ENCODE measurements at places on chromosomes 4 and X.

DNA sequence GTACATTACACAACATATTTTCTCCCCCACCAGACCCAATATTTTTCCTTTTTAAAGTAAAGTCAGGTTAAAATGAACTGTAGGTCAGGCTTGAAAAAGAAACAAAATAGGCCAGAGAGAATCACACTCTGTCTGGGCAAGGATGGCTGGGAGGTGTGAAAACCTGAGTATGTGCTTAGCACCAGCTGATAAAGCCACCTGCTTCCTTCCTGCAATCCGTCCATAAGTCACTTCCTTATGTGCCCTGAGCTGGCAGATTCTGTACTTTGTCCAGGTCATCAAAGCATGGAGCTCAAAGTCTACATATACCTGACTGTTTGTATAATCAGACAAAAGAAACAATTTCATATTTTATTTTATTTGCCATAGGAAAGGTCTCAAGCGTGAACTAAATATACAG is 37.7 kb downstream of the ANTXR2 start:
- no peak overlapping the region for H3K27ac ChIP-seq
- H3K36me3 ChIP-seq = peaks cover 4% of the 10 kb centered on the region
- no peak for DNase-seq
- H3K4me3 ChIP-seq = no peak overlapping the region
- no peaks in the 10 kb centered on the region for H3K4me1 ChIP-seq

- no peak for DNase-seq
- H3K27me3 ChIP-seq = no peaks in the 10 kb centered on the region
- H3K4me1 ChIP-seq = peaks cover 10% of the 10 kb centered on the region
These were observed 184.8 kb downstream of the GBA3 start for GRCh38 chr4:22877486-22878052.

- H3K27me3 ChIP-seq = no peaks in the 10 kb centered on the region
- no peak overlapping the region for H3K4me3 ChIP-seq
- peak overlapping the region; percentile 21 for H3K27ac ChIP-seq
- peaks cover 14% of the 10 kb centered on the region for H3K4me1 ChIP-seq
These were observed 927.2 kb downstream of the STPG2 start for GRCh38 chr4:97216046-97216445.

DNA sequence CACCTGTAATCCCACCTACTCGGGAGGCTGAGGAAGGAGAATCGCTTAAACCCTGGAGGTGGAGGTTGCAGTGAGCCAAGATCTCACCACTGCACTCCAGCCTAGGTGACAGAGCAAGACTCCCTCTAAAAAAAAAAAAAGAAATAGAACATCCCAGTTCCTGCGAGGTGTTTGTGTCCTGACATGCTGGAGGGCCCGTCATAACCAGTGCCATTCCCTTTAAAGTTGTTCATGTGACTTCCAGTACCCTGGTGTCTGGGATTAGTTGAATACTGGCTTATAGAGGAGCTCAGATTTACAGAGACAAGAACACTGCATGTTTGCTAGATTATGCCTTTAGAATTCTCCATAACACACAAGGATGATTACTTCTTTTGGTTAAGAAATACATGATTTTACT is 37.6 kb upstream of the TADA2B start:
- H3K27me3 ChIP-seq = no peaks in the 10 kb centered on the region
- no peak for DNase-seq
- H3K4me3 ChIP-seq = no peak overlapping the region

- no peaks in the 10 kb centered on the region for H3K36me3 ChIP-seq
- H3K27me3 ChIP-seq = peaks cover 3% of the 10 kb centered on the region
- H3K4me3 ChIP-seq = no peak overlapping the region
- no peak for DNase-seq
- H3K27ac ChIP-seq = no peak overlapping the region
- peaks cover 3% of the 10 kb centered on the region for H3K4me1 ChIP-seq
These were observed 10.2 kb upstream of the KIAA0232 start for GRCh38 chr4:6772223-6772928.

DNA sequence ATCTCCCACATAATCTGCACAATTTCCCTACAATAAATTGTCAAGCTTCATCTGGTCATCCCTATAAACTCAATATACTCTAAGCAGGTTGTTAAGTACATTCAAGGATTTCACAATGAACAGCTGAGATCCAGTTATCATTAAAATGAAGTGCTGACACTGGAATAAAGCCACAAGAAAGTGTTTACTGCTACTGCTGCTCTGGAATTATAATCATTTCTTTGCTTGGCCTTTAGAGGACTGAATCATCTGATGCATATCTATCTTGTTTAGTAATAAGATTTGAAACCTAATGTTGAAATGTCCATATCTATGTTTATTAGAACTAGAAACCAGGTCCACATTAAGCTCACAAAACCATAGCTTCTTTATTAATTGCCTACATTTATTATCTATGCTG is 338.6 kb upstream of the ZFP42 start:
- H3K4me1 ChIP-seq = no peaks in the 10 kb centered on the region
- no peaks in the 10 kb centered on the region for H3K36me3 ChIP-seq
- no peak for DNase-seq
- H3K4me3 ChIP-seq = no peak overlapping the region
- H3K27me3 ChIP-seq = no peaks in the 10 kb centered on the region

GRCh38 chrX:9352694-9353411 is 112.0 kb upstream of the TBL1X start:
- H3K27ac ChIP-seq = no peak overlapping the region
- no peaks in the 10 kb centered on the region for H3K27me3 ChIP-seq
- DNase-seq = no peak
- H3K4me3 ChIP-seq = no peak overlapping the region
- peaks cover 4% of the 10 kb centered on the region for H3K4me1 ChIP-seq

DNA sequence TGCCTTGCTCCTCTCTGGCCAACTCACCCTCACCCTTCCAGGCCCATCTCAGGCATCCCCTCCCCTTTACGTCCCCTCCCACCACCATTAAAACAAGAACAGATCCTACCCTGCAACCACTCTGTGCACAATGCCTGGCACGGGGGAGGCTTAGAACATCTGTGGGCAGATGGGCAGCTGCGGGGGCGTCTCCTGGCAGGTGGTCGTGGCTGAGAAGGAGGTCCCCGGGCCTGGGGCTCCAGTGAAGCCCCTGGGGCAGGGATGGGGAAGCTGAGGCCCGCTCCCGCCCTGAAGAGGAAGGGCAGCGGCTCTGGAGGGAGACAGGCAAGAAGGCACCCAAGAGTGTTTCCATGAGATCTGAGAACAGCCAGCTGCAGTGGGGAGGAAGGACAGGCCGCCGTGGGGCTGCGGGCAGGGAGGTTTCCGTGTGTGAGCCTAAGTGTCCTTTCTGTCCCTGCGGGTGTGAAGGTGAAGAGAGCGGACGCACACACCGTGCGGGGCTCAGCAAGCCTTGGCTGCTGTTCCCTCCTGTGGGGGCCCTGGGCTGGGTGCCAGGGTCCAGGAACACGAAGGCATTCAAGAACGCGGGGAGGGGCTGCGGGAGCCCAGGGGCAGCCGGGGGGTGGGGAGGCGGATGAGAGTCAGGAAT is 7.8 kb upstream of the TBC1D14 start:
- DNase-seq = no peak
- no peak overlapping the region for H3K27ac ChIP-seq
- H3K36me3 ChIP-seq = no peaks in the 10 kb centered on the region
- no peak overlapping the region for H3K4me3 ChIP-seq
- H3K27me3 ChIP-seq = peaks cover under 1% of the 10 kb centered on the region

DNA sequence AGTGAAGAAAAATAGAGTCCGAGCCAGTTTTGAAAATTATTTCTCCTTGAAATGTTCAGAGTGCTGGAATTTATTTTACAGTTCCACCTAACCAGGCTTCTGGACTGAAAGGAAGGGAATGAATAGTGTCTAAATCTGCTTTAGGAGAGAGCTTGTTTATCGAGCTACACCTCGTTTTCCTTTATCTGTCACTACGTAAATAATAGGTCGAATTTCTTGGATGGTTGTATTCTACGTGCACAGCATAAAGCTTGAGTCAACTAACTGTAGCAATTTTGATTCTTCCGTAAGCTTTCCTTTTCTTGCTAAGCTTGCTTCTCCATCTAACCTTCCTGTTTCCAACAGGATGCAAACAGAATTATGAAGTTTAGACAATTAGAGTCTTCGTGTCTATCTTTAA is 48.6 kb downstream of the ADGRL3 start:
- H3K27ac ChIP-seq = no peak overlapping the region
- DNase-seq = no peak
- peaks cover 10% of the 10 kb centered on the region for H3K4me1 ChIP-seq
- H3K27me3 ChIP-seq = no peaks in the 10 kb centered on the region

GRCh38 chrX:71184803-71185495 is 38.1 kb upstream of the GJB1 start:
- H3K36me3 ChIP-seq = no peaks in the 10 kb centered on the region
- no peaks in the 10 kb centered on the region for H3K27me3 ChIP-seq
- no peak for DNase-seq
- H3K4me3 ChIP-seq = no peak overlapping the region

DNA sequence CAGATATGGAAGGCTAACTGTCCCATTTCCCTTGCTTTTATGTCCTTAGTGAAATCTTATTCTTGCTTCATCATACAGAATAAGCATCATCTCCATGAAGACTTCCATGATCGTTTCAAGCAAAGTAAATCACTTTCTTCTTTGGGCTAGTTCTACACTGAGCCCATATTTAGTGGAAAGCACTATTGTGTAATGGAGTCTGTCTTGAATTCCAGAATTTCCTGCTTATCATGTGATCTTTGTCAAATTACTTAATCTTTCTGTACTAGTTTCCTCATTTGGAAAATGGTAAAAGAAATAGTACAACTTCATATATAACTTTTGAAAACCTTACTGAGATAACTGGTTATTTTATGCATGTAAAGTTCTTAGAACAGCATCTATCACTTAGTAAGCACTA is 7.6 kb downstream of the ANAPC10 start:
- H3K27me3 ChIP-seq = no peaks in the 10 kb centered on the region
- no peak overlapping the region for H3K4me3 ChIP-seq
- peaks cover 22% of the 10 kb centered on the region for H3K36me3 ChIP-seq
- DNase-seq = no peak

GRCh38 chrX:56727531-56727930 is 1.5 kb upstream of the NBDY start:
- H3K4me1 ChIP-seq = peaks cover 14% of the 10 kb centered on the region
- no peak overlapping the region for H3K27ac ChIP-seq
- peaks cover 1% of the 10 kb centered on the region for H3K36me3 ChIP-seq
- H3K27me3 ChIP-seq = no peaks in the 10 kb centered on the region

DNA sequence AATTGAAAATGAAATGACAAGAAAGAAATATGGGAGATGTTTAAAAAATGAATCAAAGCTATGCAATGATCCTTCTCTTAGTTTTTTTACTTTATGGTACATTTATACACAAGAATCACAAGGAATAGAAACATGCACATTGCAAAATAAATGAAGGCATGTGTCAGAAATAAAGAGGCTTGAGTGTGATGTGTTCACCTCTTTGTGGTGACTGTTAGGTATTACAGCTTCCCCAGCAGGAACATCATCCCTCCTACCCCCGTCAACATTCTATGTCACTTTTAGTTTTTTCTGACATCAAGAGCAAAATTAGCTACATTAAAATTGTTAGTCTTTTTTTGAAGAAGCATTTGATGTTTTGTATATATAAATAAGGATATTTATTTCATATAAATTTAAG is 214.8 kb downstream of the SLC4A4 start:
- no peak overlapping the region for H3K4me3 ChIP-seq
- DNase-seq = peak; percentile 13
- H3K27ac ChIP-seq = no peak overlapping the region
- no peaks in the 10 kb centered on the region for H3K27me3 ChIP-seq

DNA sequence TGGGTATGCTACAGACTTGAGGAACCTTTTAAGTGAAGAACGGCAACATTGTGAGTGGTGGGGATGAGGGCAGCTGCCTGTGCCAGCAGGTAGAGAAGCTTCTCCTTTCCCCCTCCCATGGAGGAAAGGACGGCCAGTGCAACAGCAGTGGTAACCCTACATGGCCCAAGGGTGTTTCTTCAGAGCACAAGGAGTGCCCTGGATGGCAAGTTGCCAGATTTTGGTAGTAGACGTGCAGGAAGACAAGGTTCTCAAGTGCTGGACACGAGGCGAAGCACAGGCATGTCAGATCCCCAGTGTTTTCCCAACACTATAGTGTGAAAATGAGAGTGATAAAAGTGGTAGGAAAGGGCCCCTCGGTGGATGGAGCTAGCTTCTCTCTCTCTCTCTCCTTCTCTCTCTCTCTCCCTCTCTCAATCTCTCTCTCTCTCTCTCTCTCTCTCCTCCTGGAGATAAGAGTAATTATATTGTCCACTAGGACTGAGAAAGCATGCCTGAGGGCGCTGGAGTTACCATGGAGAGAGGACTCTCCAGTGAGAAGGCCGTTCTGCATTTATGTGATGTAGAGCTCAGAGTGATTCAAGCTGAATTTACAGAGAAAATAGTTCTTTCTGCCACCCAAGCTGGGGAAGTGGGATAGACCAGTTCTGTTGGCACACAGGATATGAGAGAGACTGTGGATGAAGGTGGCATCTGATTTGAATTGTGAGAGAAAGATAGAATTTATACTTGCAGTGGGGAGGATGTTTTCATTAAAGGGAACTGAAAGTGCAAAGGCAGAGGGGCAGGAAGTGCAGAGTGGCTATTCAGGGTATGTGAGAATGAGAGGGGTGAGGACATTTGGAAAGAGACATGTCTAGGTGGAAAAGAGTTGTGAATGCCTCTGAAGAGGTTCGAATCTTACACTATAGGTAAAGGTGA is 25.7 kb upstream of the TRPC3 start:
- H3K36me3 ChIP-seq = no peaks in the 10 kb centered on the region
- DNase-seq = no peak
- no peaks in the 10 kb centered on the region for H3K4me1 ChIP-seq
- no peak overlapping the region for H3K27ac ChIP-seq
- no peaks in the 10 kb centered on the region for H3K27me3 ChIP-seq

- no peak overlapping the region for H3K4me3 ChIP-seq
- H3K36me3 ChIP-seq = peaks cover 5% of the 10 kb centered on the region
- DNase-seq = no peak
These were observed 168.4 kb downstream of the CBR4 start for GRCh38 chr4:168841672-168842019.

DNA sequence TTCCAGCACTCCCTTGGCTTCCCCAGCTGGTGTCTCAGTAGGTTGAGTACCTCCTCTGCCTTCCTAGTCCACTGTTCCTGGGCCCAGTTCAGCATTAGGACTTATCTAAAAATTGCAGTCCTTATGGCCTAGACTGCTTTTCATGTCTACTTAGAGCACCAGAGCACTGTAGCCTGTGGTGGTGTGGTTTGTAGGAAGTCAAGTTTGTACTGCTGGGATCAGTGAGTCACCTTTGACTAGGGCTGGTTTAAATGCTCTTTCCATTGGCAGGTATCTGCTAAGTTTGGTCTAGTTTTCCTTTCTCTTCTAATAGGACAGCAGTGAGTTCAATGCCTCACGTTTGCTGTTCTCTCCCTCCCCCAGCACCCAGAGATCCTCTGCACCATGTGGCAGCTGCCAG is 233.6 kb upstream of the WDFY3 start:
- no peak for DNase-seq
- H3K27ac ChIP-seq = no peak overlapping the region
- H3K4me1 ChIP-seq = no peaks in the 10 kb centered on the region
- no peak overlapping the region for H3K4me3 ChIP-seq

DNA sequence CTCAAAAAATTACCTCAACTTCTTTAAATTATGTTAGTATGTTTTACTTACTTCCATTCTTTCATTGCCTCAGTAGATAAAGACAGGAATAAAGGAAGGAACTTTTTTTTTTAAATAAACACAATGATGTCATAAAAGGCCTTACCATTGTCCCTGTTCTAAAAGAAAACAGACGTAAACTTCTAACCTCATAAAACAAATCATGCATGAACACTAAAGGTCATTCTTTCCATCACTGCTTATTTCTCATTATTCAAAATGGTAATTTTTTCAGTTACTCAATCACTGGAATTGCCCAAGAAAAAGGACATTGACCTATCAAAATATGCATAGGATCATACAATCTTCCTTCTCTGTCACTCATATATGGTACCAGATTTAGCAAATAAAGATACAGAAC is 32.2 kb upstream of the ARMCX2 start:
- no peak overlapping the region for H3K4me3 ChIP-seq
- H3K27me3 ChIP-seq = no peaks in the 10 kb centered on the region
- H3K4me1 ChIP-seq = no peaks in the 10 kb centered on the region
- no peak for DNase-seq

All from neural progenitor cell (in vitro differentiated cells).